Mucosa of descending colon (tissue), 3 donors: ENCODE measurements at places on chromosomes 1 and 21. TPM values are rescaled to one million over a fixed set of nuclear protein-coding genes. Genes with fewer than 3 reads are reported as not detected.
A peak's percentile ranks its signal among the peaks of the same experiment; 100 is the strongest.

GRCh38 chr1:37016121-37016520, 18.2 kb downstream of the GRIK3 start:
- DNase-seq = no peak

GRCh38 chr1:53586765-53587164, 127.6 kb downstream of the DMRTB1 start:
- DNase-seq = no peak

- no peak for DNase-seq
Observed at GRCh38 chr1:201490708-201491131, 16.2 kb downstream of the CSRP1 start.

DNA sequence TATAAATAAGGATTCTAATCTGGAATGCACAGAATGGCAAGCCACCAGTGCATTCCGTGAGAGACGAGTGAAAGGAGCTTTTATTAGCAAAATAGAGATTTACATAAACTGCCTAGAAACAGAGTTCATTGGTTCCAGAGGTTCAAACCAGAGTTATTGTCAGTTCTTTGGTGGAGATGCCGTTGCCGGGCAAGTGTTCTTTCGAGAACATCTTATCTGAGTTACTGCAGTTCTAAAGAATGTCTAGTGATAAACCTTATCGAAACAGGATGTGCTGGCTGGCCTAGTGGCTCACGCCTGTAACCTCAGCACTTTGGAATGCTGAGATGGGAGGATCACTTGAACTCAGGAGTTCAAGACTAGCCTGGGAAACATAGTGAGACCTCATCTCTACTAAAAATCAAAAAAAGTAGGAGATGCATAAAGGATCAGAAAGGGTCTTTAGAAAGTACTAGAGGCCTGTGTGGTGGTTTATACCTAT, 19.9 kb upstream of the EVI5 start:
- DNase-seq = peak; percentile 60

DNA sequence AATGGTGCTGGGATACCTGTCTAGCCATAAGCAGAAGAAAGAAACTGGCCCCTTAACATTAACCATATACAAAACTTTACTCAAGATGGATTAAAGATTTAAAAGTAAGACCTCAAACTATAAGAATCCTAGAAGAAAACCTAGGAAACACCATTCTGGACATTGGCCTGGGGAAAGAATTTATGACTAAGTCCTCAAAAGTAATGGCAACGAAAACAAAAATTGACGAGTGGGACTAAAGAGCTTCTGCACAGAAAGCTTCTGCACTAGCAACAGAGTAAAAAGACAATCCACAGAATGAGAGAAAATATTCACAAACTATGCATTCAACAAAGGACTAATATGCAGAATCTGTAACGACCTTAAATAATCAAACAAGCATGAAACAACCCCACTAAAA, 66.7 kb downstream of the NME7 start:
- DNase-seq = no peak

GRCh38 chr21:44749116-44749758, 37.9 kb upstream of the TSPEAR start:
- no peak for DNase-seq

DNA sequence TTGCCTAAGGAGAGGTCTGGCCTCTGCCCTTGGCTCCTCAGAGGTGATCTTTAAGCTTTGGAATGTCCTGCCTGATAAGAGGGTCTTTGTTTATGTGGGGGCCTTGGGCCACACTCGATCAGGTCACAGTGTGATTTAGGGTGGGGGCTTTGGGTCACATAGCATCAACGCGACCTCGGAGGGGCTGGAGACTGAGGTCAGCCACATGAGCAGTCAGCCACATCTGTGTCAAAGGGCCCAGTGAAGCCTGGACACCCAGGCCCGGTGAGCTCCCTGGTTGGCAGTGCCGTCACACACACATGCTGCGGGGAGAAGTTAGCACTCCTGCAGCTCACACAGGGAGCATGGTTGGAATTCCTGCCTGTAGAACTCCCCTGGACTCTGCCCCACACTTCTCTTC, 345.0 kb downstream of the NPHP4 start:
- DNase-seq = no peak

GRCh38 chr1:84853741-84854721, 39.0 kb downstream of the LPAR3 start:
- no peak for DNase-seq

DNA sequence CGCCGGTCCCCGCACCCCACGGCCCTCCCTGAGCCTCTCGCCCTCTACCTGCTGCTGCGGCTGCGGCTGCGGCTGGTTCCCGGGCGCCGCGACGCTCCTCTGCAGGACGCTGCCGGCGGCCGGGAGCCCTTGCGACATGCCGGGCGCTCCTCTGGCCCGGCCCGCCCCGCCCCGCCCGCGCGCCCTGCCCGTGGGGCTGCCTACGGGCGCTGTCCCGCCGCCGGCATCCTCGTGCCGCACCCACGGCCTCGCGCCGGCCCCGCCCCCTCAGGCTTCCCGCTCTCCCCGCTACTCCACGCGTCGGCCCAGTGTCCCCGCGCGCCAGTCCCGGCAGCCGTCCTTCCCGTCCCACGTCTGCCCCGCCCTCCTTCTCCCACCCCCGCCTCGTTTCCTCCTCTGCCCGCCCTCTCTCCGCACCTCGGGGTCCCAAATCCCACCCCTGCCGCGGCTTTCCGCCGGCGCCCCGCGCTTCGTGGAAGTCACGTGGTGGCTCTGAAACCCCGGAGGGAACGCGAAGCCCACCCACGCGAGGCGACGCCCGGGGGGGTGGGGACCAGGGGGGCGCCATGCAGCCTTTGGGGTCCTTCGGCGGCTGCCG, at the start of gene BATF3:
Gene BATF3 (minus strand): TSS at position 216 of the 598 bp plus-strand sequence. CDS start 78 bp downstream, at position 138.
- DNase-seq = peak; percentile 71

COL16A1 gene
- 62.9 TPM for total RNA-seq

ZFP69B gene
- 2.1 TPM for total RNA-seq
